ENCODE measurements at places on chromosomes 12 and 14.

DNA sequence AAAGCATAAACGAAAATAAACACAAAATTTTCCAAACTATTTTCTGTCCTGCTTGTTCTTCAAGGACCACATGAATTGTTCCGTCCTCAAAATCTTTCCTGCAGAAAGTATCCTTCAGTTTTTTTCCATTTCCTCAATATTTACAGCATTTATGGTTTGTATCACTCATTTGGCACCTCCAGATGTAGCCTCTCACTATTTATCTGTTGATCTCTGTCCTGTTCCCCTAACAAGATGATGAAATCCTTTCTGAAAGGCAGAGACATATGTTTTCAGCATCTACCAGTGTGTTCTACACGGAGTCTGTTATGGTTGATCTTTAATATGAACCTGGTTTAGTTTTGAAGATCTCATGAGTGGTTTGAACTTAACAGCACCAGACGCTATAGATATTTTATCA is 490.2 kb downstream of the NELL2 start:
- H3K27me3 ChIP-seq = no peaks in the 10 kb centered on the region
- H3K36me3 ChIP-seq = peaks cover 10% of the 10 kb centered on the region
- DNase-seq = no peak
- peaks cover 17% of the 10 kb centered on the region for H3K4me1 ChIP-seq

- DNase-seq = no peak
- H3K4me3 ChIP-seq = no peak overlapping the region
Measured at GRCh38 chr12:71694099-71694820, 8.4 kb downstream of the TMEM19 start.

- no peak for DNase-seq
- H3K4me3 ChIP-seq = no peak overlapping the region
- H3K27me3 ChIP-seq = peaks cover 9% of the 10 kb centered on the region
- H3K36me3 ChIP-seq = peaks cover 9% of the 10 kb centered on the region
Measured at GRCh38 chr12:1640328-1641234, 11.6 kb downstream of the WNT5B start.

DNA sequence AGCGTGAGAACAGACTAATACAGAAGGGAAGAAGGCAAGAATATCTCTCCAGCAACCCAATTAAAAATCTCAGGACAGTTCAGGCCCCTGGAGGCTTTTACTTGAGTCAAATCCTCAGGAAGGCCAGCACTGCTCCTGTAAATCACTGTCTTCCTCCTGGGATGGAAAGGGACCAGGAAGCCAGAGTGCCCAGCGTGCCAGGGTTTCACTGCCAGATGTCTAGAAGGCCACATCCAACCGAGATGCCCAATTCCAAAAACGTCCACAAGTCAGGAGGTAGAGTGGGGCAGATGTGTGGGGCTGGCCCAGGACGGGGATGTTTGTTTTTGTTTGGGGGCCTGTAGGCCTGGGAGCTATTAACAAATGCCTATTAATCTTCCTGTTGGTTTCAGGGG is 332.0 kb downstream of the MED13L start:
- H3K27me3 ChIP-seq = no peaks in the 10 kb centered on the region
- no peak overlapping the region for H3K27ac ChIP-seq
- peaks cover 14% of the 10 kb centered on the region for H3K36me3 ChIP-seq
- no peak overlapping the region for H3K4me3 ChIP-seq
- H3K4me1 ChIP-seq = peaks cover 7% of the 10 kb centered on the region
- DNase-seq = no peak

DNA sequence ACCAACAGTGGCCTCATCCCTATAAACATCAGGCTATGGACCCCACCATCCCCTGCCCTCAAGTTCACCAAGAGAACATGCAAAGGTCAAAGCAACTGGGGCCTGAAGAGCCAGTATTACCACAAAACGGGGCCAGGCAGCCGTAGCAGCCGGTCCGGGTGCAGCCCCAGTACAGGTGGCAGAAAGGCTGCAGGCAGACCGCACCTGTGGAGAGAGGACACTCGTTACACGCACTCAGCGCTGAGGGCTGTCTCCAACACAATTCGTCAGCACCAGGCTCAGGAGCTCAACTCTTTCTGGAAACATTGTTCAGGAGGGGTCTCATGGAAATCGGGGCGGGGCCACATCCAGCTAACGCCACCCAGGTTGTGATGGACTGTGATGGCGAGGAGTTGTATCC is 19.9 kb upstream of the GOLGA3 start:
- H3K27ac ChIP-seq = no peak overlapping the region
- DNase-seq = no peak
- peaks cover 36% of the 10 kb centered on the region for H3K36me3 ChIP-seq
- H3K4me1 ChIP-seq = no peaks in the 10 kb centered on the region
